ENCODE measurements at places on chromosomes 16 and 17.

DNA sequence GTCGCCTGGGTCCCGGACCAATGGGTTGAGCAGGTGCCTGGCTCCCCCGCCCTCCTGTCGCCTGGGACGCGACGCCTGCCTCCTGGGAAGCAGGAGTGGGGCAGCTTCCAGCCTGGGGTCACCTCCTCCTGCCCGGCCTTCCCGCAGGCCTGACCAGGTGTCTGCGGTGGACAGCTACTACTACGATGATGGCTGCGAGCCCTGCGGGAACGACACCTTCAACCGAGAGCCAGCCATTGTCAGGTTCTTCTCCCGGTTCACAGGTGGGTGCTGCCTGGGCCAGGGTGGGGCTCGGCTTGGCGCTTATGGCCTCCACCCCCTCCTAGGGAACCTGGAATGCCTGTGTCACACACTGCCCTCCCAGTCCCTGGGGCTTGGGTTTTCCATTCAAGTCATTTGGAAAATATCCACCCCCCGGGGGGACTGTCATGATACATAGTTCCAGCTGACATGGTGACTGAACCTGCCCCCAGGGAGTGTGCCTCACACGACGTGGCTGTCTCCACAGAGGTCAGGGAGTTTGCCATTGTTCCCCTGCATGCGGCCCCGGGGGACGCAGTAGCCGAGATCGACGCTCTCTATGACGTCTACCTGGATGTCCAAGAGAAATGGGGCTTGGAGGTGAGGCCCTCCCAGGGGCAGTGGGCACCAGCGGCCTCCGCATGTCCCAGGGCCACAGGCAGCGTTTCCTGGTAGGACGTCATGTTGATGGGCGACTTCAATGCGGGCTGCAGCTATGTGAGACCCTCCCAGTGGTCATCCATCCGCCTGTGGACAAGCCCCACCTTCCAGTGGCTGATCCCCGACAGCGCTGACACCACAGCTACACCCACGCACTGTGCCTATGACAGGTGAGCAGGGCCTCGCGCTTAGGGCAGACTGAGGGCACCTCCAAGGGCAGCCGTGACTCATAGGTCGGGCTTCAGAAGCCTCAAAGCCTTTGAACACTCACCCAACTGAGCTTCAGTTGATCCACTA is 2.3 kb downstream of the DNASE1 start:
- no peak for DNase-seq

- no peak for DNase-seq
These were observed 38.8 kb upstream of the ENPP7 start for GRCh38 chr17:79691931-79692330.

- DNase-seq: no peak
These were observed 58.5 kb downstream of the MYH13 start for GRCh38 chr17:10314329-10314728.

DNA sequence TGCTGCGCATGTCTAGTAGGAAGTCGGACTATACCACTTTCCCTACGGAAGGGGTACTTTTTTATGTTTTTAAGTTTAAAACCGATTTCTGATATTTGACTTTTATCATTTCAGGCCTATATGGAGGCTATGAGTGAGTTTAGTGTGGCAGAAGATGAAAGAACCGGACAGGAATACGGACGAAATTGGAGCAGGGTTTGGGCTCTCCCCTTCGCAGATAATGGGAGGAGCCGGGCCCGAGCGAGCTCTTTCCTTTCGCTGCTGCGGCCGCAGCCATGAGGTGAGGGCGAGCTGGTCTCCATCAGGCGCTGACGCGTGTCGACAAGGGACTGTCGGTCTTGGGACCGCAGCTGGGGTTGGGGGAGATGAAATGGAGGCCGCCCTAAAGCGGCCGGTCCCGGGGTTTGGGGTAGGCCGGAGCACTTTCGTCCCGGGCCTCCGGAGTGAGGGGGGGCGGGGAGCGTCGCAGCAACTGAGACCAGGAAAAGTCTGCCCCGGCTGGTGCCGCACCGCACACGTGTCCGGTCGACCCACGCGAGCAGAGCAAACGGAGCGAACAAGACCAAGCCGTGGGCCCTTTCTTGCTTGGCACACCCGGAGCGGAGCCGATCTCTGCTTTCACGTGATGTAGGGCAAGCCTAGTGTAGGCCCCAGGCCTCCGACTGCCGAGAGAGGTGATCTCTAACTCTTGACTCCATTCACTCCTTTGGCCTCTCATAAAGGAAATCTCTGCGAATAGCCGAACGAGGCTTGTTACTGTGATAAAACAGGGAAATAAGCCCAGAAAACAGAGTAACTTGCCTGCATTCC is at the start of gene RPL19:
Gene RPL19 (plus strand): TSS at position 214 of the 810 bp plus-strand sequence. CDS start 62 bp downstream, at position 276.
- no peak for DNase-seq

- no peak for DNase-seq
These were observed 8.5 kb downstream of the G6PC1 start for GRCh38 chr17:42908872-42909700.

GRCh38 chr17:49708515-49709183 is 885 bp upstream of the SLC35B1 start:
- DNase-seq: no peak

- no peak for DNase-seq
These were observed 132.0 kb downstream of the BRIP1 start for GRCh38 chr17:61731330-61731729.

GRCh38 chr16:3513892-3514583 is 13.2 kb downstream of the CLUAP1 start:
- DNase-seq: no peak

DNA sequence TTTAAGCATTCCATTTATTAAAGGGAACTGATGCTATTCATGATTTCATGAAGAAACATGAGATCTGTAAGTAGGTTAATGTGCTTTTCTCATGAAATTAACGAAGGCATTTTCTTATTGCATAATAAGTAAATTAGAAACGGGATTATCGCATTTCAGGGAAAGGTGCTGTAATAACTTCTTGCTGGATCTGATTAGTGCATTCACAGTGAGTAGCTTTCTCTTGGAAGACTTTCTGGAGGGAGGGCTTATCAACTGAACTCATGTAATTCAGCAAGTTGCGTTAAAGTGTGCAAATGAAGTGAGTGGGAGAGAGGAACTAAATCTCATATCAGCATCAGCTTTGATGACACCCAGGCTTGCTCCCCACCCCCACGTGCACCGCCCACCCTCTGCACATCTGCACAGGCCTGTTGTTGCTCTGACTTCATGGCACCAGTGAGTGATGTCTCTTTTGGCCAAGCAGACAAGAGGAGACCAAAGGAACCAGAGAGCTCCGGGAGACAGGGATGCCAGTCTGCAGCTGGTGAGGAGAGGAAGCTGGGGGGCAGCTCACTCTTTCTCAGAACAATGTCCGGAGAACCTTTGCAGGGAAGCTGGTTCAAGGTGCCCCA is 26.3 kb upstream of the GAS7 start:
- DNase-seq: no peak

- no peak for DNase-seq
These were observed at the start of gene TSPOAP1 for GRCh38 chr17:58328195-58329034. Gene TSPOAP1, minus strand, starts transcription at chr17:58328795. Its CDS starts 875 bp downstream, at chr17:58327920.

- no peak for DNase-seq
These were observed 3.1 kb downstream of the TMEM204 start for GRCh38 chr16:1536601-1537000.

GRCh38 chr16:59148056-59148768 is 414.1 kb upstream of the GOT2 start:
- DNase-seq: no peak

DNA sequence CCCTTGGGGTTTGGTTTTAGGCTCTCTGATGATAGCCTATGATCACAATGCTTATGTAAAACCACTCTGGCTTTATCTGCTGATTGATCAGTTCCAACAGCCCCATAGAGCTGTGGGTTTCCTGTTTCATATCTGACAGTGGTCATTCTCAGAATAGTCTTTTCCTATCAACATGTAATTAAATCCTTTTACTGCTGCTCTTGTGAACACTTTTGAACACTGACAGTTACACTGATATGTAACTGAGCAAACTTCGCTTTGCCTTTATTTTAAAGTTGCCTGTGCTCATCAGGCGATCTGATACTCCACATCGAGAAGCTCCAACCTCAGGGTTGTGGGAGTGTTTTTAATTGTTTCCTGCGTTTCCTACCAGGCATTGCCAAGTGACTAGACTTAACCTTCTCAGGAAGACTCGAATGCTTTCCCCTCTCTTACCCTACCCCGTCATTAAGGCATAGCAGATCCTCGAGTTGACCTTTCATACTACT is 17.3 kb upstream of the CLEC18B start:
- no peak for DNase-seq

GRCh38 chr17:20094777-20095176 is 85.6 kb downstream of the SPECC1 start:
- no peak for DNase-seq

GRCh38 chr16:58462997-58463941 is 36.7 kb upstream of the NDRG4 start:
- no peak for DNase-seq
